Calu3 (cell line): ENCODE measurements at places on chromosomes 1 and 21.

DNA sequence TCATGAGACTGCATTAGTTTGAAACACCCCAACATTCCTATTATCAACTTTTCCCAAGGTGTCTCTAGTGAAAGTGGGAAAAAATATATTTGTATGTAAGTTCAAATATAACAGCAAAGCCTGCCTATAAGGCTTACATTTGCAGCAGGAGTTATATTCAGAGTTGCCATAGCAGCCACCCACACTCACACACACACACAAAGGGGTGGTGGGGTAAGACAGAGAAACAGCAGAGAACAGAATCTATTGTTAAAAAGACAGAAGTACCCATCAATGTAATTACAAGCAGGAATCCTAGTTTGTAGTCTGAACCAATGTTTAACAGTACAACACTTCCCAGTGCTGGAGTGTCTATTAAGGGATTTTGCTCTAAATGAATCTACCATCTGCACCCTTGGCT, 55.0 kb downstream of the PLPPR5 start:
- no peak for DNase-seq

GRCh38 chr1:205943245-205943644, at the start of gene SLC26A9:
SLC26A9 (minus strand) TSS chr1:205943456; CDS start chr1:205935820, 7,636 bp downstream.
- peak; percentile 54 for DNase-seq

DNA sequence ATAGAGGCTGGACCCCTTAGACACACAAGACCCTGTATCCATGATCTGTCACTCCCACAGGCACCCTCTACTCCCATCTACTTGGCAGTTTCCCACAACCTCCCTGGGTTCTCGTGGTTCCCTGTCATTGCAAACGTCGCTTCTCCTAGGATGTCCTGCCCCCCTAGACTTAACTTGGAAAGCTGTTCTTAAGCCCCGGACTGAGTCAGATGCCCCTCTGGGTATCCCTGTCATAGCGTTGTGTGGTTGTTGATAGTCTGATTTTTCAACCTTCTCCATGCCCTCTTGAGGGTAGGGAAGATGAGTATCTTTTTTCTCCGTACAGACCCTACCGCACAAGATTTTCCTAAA, 11.8 kb downstream of the RCC1 start:
- no peak for DNase-seq

GRCh38 chr1:15027515-15027986, 126.0 kb upstream of the TMEM51 start:
- DNase-seq, result peak; percentile 76

- peak; percentile 18 for DNase-seq
Measured at GRCh38 chr1:32336963-32337675, 1.1 kb upstream of the MARCKSL1 start.

DNA sequence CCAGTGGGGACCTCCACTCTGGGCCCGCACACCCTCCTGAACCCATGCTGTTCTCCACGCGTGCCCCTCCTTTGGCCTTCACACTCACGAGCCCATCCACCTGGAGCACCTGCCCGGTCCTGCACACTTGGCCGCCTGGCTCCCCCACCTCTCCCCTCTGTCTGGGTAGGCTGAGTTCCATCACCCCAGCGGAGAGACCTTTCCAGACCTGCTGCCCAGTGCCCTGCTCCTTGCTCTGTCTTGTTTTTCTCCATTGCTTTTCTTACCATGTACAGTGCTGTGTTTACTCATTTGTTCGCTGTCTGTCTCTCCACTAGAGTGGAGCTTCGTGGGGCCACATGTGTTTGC, 351.0 kb upstream of the VAMP3 start:
- no peak for DNase-seq

DNA sequence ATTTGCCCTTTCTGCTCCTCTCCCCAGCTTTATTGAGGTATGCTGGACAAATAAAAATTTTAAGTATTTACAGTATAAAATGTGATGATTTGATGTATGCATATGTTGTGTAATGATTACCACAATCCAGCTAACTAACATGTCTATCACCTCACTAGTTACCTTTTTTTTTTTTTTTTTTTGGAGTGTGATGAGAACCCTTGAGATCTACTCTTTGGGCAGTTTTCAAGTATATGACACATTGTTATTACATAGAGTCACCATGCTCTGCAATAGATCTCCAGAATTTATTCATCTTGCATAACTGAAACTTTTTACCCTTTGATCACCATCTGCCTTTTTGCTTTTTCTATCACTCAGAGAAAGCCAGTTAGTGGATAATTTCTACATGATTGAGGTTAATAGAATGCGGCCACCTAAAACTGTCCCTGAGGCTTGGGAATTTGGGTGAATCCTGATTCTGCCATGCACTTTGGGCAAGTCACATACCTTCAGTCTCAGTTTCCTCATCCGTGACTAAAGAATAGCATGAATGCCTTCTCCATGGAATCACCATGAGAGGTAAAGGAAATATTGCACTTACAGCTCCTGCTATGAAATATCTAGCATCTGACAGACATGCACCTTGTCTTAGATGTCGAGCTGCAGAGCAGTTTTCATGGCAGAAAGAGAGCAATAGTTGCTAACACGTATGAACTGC, 295.2 kb downstream of the DISC1 start:
- DNase-seq, result no peak

DNA sequence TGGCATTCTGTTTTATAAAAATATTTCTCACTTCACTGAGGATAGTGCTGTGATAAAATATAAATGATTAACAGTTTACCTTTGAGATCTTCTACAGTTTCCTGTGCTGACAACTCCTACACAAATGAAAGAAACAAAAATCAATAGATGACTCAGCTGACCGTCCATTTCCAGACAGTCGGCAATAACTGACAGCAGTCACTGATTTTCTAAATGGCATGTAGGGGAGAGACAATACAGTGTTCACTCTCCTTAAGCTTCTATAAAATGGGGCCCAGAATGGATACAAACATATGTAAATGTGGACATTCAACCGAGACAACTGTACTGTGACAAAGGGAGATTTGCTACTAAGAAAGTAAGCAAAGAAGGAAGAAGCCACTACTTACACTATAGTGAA, 34.3 kb downstream of the PCNX2 start:
- peak; percentile 24 for DNase-seq

DNA sequence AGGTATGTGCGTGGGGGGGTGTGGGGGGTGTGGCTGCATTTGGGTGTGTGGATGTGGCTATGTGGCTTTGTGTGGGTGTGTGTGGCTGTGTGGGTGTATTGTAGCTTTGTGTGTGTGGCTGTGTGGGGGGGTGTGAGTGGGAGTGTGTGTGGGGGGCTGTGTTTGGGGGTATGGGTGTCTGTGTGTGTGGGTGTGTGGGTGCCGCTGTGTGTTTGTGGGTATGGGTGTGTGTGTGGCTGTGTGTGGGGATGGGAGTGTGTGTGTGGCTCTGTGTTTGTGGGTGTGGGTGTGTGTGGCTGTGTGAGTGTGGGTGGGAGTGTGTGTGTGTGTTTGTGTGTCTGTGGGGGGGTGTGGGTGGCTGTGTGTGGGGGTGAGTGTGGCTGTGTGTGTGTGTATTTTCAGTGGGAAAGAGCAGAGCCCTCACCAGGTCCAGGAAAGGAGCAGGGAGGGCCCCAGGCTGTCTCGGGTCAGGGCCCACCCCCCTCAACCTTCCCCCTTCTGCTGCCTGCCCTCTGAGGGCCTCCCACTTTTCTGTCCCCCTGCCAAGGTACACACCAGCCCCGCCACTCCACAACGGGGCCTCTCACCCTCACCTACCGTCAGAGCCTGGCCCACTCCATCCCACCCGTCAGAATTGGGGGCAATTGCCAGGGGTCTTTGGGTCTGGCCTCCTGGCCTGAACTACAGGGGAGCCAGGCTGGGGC, 1.9 kb upstream of the COL8A2 start:
- no peak for DNase-seq

DNA sequence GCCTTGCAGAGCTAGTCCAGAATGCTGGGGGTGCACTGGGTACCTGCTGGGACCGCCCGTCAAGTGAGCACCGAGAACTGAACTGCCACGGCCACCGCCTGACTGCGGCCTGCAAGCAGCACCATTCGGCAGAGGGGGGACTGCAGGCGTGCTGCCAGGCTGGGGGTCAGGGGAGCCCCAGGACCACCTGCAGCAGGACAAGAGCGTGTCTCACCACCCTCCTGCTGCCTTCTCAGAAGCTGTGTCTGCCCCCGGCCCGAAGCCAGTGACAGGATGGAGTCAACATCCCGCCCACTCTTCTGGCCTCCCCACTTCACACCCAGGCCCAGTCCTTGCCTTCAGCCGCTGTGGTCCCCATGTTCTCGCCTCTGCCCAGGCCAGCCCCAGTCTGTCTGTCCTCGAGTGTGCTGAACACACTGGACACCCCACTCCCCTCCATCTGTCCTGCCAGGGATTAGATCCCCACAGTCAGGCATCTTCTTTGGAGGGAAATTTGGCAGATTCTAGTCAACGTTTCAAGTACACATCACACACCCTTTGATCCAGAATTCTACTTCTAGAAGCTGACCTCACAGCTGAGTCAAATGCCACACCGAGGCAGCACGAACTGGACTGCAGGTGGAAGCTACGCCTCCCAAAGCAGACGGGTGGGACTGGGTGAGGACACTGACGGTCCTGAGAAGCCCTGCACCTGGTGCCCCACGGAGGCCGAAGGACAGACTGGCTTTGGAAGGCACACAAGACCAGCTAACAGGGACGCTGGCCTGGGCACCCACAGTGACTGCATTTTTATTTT, 26.0 kb downstream of the PTTG1IP start:
- DNase-seq, result no peak

DNA sequence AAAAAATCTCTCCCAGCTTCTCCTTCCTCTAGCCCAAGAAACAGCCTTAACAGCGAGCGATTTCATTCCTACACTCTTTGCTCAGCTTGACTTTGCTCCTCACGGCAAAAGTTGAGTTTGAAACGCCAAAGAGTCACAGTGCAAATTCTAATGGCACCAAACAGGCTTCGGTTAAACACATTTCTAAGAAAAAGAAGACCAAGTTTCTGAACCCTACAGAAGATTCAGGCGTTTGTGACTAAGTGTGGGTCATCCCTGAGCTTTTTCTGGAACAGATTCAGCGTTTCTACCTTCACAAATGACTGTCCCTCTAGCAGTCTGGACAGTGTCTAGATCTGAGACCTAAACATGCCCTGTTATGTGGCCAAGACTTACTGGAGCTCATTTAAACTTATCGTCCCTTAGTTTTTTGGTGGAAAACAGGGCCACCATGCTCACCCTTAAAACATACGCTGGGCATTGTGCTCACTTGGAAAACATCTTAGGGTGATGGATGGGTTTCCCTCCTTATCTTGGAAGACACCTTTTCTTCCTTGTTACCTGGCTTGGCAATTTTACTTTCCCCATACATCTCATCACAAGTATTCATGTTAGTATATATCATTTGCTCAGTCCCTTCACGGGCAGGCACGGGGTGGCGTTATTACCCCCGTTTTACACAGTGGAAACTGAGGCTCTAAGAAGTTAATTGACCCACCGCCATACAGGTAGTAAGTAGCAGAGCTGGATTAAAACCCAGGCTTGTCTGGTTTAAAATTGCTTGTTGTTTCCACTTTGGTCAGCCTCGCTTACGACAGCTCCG, 1.0 kb downstream of the C1orf198 start:
- DNase-seq, result no peak

GRCh38 chr1:156508205-156508954, 7.8 kb upstream of the MEF2D start:
- DNase-seq, result peak; percentile 14
